SJCRH30 (cell line): ENCODE measurements at places on chromosomes 6 and 20. TPM values are rescaled to one million over a fixed set of nuclear protein-coding genes. Genes with fewer than 3 reads are reported as not detected.

The SLC13A3 gene
- total RNA-seq: not detected in 2 replicates

The TMEM217 gene
- 0.73 TPM in 1 of 2 replicates, not detected in the other for total RNA-seq

The MUCL3 gene
- not detected in 2 replicates for total RNA-seq

The HDGFL1 gene
- not detected in 2 replicates for total RNA-seq

The TCF21 gene
- total RNA-seq: not detected in 2 replicates
